ENCODE measurements at places on chromosomes 4 and X.
A peak's percentile ranks its signal among the peaks of the same experiment; 100 is the strongest.

- DNase-seq: no peak
These were observed 127.2 kb downstream of the UBE2K start for GRCh38 chr4:39825090-39825489.

- DNase-seq: no peak
These were observed 1.7 kb upstream of the MTM1 start for GRCh38 chrX:150566734-150567182.

DNA sequence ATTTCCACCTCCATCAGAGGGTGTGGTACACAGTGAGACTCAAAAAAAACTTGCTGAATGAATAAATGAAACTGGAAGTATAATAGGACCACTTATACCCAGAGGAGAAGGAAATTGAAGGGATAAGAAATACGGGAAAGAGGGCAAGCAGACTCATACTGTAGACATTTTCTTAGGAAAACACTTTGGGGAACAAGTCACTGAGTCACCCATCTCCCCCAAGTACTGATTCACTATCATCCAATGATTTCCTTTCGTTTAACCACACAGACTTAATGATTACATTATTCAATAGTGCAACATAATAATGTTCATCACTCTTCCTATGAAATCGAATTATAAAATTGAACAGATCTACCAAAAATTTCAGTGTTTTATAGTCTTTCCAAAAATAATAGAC lies 97.1 kb downstream of the LDB2 start:
- no peak for DNase-seq

GRCh38 chrX:129145385-129145784 lies 377.9 kb downstream of the SMARCA1 start:
- no peak for DNase-seq

DNA sequence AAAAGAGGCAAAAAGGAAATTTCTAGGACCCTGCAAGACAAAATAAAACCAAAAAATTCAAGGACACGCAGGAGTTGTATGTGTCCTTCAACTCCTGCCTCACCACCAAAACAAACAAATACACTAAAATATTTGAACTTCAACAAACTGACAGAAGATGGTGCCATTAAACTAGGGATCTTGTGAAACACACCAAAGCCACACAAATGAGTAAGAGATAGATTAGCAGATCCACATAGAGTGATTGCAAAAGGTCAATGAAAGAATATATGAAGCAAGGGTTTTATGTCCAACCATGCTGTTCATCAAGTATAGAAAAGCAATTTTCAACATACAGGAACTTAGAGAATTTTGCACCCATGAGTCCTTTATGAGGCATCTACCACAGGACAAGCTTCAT lies 40.1 kb upstream of the SCML1 start:
- DNase-seq: peak; percentile 11

- DNase-seq: no peak
These were observed 33.3 kb upstream of the RBBP7 start for GRCh38 chrX:16903274-16904022.

DNA sequence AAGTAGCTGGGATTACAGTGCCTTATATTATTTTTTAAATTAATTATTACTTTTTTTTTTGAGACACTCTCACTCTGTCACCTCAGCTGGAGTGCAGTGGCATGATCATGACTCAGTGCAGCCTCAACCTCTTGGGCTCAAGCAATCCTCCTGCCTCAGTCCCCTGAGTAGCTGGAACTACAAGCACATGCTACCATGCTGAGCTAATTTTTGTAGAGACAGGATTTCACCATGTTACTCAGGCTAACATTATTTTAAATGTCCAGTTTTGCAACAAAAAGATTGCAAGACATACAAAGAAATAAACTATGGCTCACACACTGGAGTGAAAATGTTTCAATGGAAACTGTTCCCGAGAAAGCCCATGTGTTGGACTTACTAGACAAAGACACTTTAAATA lies 59.2 kb downstream of the MND1 start:
- no peak for DNase-seq
